Pulmonary artery endothelial cell (primary cell): ENCODE measurements at places on chromosomes 3 and 15. TPM values are rescaled to one million over a fixed set of nuclear protein-coding genes. Genes with fewer than 3 reads are reported as not detected.

ZNF717 gene
- 10.2 and 12.0 TPM in 2 replicates for total RNA-seq

GRCh38 chr3:41115069-41115468 lies 84.2 kb upstream of the CTNNB1 start:
- DNase-seq, result no peak

DNA sequence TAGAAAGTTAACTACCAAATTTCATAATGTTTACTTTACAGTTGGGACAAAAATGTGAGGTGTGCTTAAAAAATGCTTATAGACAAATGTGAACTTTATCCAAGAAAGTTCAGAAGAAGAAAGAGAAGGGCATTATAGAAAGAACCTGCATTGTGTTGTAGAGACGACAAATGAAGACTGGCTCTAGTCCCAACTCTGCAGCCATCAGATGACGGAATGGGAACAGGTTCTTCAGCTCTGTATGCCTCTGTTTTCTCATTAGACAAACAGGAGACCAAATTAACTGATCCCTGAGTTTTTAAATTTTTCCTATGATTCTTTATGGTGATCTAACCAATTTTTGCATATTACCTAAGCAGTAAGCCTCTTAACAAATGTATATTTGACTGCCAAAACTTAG lies 49.2 kb downstream of the PDZRN3 start:
- DNase-seq, result no peak

DNA sequence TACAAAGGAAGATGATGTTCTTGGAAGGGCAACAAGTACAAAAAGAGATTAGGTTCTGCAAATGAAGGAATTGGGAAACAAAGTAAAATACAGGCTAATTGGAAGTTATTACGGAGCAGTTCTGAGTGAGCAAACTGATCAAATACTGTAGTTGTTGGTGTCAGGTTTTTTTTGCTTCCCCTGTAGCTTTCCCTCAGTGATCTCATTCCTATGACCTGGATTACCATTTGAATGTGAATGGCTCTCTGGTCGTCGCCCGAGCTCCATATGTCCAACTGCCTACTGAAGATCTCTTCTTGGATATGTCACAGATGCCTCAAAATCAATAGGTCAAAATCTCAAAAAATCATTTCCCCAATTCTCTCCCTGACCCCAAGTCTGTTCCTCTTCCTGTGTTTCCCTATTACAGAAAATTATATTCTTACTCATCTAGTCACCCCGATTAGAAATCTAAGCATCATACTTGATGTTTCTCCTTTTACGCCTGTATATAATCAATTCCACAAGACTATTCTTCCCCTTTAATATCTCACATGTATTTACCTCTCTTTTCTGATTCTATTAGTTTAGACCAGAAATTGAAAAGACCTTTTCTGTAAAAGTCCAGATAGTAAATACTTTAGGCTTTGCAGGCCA lies 29.0 kb downstream of the GOLM2 start:
- DNase-seq, result no peak

- no peak for DNase-seq
These were observed 113.0 kb downstream of the TBC1D5 start for GRCh38 chr3:17629400-17629799.

DNA sequence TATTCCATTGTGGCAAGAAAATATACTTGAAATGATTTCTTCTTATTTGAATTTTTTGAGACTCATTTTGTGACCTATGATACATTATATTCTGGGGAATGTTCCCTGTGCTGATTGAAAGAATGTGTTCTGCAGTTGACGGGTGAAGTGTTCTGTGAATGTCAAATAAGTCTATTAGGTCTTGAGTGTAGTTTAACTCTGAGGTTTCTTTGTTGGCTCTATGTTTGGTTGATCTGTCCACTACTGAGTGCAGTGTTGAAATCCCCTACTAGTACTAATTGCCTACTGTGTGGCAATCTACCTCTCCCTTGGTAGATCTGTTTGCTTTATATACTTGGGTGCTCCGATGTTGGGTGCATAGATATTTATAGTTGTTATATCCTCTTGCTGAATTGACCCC lies 46.3 kb upstream of the VEPH1 start:
- DNase-seq, result no peak

- DNase-seq, result no peak
These were observed 136.8 kb downstream of the TBL1XR1 start for GRCh38 chr3:177060492-177060891.

DNA sequence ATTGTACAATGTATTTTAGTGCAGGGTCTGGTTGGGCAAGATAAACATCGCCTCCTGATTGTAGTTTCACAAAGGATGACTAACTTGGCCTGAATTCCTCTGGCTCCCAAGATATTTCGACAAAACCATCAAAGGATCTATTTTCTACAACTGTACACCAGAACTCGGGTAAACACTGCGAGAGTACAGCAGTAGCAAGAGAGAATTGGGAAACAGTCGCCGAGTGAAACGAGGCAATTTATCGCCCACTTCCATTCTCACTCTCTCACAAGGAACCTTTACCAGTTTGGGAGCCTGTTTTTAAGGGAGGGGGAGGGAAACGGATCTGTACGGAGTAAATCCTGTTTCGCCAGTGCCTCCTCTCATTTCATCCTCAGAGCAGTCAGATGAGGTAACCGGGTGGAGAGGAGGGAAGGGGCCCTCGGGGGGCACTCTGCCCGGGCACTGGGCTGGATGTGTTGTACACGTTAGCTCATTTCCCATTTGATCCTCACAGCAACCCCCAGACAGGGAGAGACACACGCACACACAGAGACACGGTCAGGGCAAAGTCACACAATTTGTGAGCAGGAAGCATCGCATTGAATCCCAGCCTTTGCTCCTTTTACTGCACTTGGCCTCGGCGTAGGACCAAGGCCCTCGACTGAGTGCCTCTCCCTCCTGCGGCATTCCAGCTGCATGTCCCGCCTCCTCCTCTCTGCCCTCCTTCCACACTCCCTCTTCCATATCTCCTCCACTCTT lies 120.1 kb downstream of the LIPC start:
- DNase-seq, result peak; percentile 49

DNA sequence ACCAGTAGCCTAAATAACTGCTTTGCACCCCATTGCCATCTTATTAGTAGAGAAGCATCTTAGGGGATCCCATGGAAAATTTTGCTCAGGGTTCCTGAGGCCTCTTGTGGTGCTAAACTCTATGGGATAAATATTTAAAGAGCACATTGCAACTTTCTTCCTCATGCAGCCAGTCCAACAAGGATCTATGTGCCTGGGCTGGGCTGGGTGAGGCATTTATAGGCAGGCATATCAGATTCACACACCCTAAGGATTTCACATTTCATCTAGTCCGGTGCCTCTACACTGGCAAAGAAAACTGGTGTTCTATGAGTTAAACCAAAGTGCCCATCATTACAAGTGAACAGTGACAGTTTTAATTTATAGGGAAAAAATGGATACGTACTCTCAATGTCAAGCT lies 512.3 kb downstream of the EDEM1 start:
- DNase-seq, result no peak

DNA sequence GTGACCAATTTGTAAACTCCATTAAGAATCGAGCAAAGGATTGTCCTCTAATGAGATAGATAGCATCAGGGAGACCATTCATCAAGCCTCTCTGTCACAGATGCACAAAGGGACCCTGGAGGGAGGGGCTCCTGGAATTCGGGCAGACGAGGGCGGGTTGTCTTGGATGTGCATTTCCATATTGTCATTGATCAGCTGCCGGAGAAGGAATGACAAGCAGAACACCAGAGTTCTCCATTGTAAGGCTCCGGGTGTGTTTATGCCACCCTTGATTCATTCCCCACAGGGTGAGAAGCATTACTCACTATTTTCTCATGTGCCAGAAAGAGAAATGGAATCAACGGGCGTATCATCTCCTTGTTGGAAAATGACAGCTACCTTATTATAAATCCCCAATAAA lies 167.5 kb downstream of the EBLN2 start:
- DNase-seq, result no peak

GRCh38 chr3:166522017-166522416 lies 684.8 kb upstream of the BCHE start:
- no peak for DNase-seq

- no peak for DNase-seq
These were observed 73.9 kb upstream of the CHRNB4 start for GRCh38 chr15:78714890-78715289.

DNA sequence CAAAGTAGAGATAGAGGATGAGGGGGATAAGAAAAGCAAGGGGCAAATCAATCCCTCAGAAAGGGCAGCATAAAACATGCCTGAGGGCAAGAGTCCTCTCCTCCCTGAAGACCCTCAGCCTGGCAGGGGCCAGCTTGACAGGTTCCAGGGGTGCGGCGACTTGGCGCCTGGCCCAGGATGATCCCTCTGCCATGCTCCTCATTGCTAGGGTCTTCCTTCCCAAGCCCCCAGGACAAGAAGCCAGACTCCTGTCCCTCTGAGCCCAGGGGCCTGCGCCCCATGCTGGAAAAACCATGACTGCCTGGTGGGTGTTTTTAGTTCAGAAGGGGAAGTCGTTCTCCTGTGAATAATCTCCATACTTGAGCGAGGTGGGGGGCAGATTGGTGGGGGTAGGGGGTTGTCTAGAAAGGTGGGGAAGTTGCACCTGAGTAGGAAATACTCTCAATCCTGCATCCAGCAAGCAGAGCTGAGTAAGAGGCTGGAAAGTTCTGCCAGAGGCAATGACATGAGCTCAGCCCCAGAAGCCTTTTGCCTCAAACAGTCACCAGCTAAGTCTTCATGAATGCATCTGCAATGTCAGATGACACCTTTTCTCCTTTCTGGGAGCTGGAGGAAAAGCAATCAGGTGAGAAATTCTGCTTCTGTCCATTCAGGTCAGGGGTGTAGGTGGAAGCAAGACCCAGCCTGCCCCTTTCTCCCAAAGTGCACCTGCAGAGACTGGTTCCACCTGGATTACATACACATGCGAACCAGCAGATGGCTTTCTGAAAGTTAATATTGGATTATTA lies 18.3 kb downstream of the SLC12A8 start:
- DNase-seq, result no peak

ITGA11 gene
- total RNA-seq, result 0.20 and 0.39 TPM in 2 replicates

DNA sequence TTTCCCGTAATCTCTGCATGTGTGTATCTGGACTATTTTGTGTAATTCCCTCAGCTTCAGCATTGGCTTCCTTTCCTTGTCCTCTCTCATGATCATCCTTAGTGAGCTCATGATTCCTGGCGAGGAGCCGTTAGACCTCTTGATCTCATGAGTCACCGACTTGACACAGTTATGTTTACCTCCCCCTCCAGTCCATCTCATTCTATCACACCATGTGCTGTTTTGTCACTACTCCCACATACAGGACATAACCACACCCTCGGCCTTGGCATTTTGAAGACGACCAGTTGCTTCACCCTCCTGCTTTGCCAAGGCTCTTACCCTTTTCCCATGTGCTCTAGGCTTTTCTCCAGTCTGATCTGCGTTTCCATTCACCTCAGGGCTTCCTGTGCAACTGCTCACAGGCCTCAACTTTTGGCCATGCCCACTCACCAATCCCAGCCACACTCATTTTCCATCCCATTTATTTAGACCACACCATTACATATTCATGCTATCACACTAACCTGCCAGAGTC lies 41.5 kb downstream of the CP start:
- peak; percentile 98 for DNase-seq

GRCh38 chr3:70120357-70120966 lies 120.9 kb downstream of the SAMMSON start:
- DNase-seq, result peak; percentile 44

ZPLD1 gene
- total RNA-seq, result 0.04 and 0.07 TPM in 2 replicates

DNA sequence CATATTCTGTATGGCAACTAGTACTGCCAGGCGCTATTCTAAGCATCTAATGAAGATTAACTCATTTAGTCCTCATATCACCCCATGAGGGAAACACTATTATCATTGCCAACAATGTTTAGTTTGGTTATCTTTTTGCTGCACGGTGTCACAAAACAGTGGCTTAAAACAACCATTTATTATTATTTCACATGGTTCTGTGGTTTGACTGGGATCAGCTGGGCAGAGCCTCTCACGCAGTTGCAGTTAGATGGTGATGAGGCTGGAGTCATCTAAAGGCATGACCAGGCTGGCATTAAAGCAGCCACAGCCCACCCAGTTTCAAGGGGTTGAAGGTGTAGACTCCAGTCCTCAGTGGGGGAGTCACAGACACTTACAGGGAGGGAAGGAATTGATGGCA lies 32.8 kb upstream of the RASA2 start:
- DNase-seq, result no peak

DNA sequence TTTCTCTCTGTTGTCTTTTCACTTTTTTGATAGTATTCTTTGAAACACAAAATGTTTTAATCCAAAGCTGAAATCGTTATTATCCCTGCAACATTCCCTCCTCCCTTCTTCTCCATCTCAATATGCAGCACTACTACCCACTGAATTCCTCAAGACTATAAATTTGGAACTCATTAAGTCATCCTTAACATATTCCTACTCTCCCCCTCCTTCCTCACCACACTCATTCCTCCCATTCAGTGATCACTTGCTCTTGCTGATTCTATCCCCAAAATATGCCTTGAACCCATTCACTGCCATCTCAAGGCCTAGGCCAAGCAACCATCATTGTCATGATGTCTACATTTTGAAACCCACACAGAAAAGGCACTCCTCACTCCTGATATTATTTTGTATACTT lies 2.4 kb upstream of the PIK3R4 start:
- no peak for DNase-seq

NAALADL2 gene
- 1.8 and 3.4 TPM in 2 replicates for total RNA-seq

DNA sequence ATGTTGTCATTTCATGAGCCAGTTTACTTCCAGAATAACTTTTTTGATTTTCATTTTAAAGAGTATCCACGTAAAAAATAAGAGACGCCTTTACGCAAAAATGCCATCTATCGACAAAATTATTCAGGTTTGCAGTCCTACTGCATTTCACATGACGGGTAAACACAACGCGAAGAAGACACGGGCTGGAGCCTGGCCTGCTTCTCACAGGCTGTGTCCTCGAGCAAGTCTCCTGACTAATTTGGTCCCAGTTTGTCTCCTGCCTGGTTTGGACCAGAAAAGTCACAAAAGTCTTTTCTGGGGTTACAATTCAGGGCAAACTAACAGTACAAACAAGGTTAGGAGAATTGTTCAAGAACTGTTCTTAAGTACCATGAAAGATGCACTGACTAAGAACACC lies 51.7 kb downstream of the CHSY1 start:
- no peak for DNase-seq

GRCh38 chr15:54289590-54290136 lies 311.4 kb downstream of the UNC13C start:
- no peak for DNase-seq

DNA sequence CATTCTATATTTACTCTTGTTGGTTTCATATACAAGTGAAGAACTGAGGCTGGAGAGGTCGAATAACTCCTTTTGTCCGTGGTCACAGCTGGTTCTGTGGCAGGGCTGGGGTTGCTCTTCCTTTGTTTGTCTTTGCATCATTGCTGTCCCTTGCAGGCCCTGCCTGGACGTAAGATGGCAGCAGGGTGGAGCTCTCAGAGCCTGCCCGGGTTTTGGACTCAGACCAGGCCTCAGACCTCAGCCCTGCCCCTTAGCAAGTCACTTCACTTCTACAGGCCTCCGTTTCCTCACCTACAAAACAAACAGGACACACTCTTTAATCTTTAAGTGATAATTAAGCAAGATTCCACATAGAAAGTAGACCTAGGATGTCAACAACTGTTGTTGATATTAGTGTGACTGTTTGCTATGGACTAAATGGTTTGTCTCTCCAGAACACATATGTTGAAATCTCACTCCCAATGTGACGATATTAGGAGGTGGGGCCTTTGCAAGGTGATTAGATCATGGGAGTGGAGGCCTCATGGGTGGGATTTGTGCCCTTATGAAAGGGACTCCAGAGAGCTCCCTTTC lies 65.6 kb upstream of the PLXNA1 start:
- no peak for DNase-seq

CFAP92 gene
- total RNA-seq, result 0.04 and 0.07 TPM in 2 replicates

TYRO3 gene
- total RNA-seq, result 6.3 and 11.5 TPM in 2 replicates

PLA2G4E gene
- not detected in 2 replicates for total RNA-seq

SNTN gene
- total RNA-seq, result not detected in 2 replicates

- no peak for DNase-seq
These were observed 9.4 kb upstream of the MGLL start for GRCh38 chr3:127831723-127832172.
